ENCODE measurements at places on chromosomes 16 and 17.

DNA sequence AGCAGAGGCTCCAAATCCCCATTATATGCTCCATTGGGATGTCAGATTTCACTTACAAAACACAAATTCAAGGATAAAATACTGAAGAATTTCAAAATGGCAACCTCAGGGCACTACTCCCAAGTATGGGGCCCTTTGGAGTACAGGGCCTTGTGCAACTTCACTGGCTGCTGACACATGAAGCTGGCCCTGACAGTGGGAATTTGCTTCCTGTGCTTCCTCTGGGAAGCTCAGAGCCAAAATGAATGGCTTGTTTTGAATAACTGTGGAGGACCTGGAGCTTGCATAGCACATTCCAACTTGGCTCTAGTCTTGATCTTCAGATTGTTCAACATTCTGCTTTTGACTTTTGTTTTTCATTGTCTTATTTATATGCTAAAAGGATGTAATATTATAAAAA is 52.3 kb upstream of the HNF1B start:
- DNase-seq, result no peak

DNA sequence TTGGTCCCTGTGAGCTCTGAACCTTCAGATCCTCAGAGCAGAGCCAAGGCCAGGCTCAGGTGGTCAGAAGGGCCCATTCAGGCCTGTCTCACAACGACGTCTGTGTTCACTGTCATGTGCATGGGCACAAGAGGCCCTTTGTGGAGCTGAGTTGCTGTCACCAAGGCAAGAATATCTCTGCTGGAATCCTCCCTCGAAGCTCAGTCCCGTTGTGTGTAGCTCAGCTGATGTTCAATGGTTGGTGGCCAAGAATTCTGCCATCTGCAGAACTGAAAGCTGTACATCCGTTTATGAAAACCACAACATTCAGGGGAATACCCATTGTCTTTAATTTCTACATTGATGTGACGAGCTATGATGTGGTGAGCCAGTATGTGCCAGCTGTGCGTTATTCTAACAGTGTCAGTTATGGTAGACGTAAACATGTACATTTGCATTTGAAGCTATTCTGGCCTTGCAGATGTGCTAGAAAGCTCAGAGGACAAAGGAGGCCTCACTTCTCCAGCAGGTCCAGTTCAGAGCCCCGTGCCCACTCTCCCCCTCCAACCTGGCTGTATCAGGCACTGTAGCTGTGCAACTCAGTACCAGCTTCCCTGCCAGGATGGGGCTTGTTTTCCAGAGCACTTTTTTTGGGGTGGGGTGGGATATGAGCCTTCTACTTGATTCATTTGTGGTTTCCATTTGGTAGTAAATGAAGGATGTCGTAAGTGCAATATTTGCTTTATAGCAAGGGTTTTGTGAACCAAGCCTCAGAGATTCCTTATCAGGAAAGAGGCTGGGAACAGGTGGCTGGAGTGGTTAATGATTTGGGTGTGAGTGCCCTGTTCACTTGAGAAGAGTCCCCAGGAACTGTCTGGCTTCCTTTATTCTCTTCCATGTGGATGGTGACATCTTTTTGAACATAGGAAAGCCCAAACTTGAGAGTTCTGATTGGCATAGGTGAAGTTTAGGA is 56.1 kb downstream of the B9D1 start:
- DNase-seq, result no peak

GRCh38 chr17:13273806-13274205 is 256.0 kb upstream of the ELAC2 start:
- DNase-seq, result no peak

GRCh38 chr16:78524066-78524595 is 424.7 kb downstream of the WWOX start:
- DNase-seq, result no peak

DNA sequence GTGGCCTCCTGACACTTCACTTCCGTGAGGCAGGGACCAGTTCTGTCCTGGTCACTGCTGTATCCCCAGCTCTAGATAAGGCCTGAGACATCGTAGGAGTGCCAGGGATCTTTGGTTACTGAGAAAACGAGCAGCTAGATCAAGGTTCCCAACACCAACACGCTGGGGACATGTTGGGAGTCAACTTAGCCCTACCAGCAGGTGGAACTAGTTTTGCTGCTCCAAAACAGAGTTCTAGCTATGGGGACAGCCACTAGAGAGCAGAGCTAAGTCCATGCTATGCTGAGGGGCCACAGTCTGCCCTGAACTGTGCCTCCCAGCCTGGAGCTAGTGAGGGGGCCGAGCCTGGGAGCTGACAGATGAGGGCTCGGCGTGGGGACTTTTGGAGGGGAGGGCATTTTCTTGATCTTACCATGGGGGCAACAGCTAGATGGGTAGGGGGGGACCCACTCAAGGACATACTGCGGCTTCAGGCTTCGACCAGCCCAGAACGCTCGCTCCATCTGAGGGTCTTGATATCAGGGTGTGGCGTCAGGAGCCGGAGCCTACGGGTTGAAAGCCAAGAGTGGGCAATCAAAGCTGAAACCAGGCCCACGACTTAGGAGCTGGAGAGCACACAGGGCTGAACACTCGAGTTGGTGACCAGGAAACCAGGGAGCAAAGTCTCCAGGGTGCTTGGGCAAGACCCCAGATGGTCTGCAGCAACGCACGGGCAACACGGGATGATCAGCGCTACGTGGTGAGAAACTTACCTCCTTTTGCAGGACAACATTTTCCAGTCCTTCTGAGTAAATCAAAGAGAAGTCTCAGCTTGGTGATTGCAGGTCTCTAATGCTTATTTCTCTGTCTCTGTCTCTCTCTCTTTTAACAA is 13.4 kb downstream of the SNX20 start:
- DNase-seq, result no peak

- DNase-seq, result peak; percentile 64
Observed at GRCh38 chr17:37067555-37068111, 118.9 kb downstream of the AATF start.
